Uterus (tissue), 4 donors: ENCODE measurements at places on chromosomes 7 and 10. TPM values are rescaled to one million over a fixed set of nuclear protein-coding genes. Genes with fewer than 3 reads are reported as not detected.

GRCh38 chr10:91552274-91553095, 80.4 kb downstream of the PPP1R3C start:
- peak; percentile 41 for DNase-seq

DNA sequence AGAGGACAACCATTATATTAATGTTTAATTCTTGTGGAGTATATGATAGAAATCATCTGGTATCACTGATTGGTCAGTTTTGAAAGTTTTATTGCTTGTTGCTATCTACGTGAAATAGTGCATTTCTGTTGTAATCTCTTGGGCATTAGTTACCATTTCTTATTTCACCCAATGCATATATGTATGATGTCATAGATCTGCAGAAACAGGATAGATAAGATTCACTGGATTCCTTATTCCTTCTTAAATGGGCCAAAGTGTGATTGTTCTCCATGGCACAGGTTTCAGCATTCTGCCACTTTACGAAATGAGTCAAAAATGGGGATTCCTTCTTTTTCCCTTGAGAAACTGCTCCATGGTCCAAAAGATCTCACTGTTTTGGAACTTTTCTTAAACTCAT, 56.6 kb downstream of the VTI1A start:
- DNase-seq, result no peak

Gene PAPOLB
- not detected for total RNA-seq

GRCh38 chr7:32892521-32893206, 1.1 kb upstream of the KBTBD2 start:
- DNase-seq, result peak; percentile 45

Gene CREM
- 61.9 TPM for total RNA-seq

- DNase-seq, result no peak
These were observed 64.2 kb downstream of the CFTR start for GRCh38 chr7:117544061-117544460.

- DNase-seq, result no peak
These were observed 2.9 kb upstream of the IGF2BP3 start for GRCh38 chr7:23472956-23473843.

Gene CD36
- 6.2 TPM for total RNA-seq

Gene TCAF2
- 12.1 TPM for total RNA-seq

DNA sequence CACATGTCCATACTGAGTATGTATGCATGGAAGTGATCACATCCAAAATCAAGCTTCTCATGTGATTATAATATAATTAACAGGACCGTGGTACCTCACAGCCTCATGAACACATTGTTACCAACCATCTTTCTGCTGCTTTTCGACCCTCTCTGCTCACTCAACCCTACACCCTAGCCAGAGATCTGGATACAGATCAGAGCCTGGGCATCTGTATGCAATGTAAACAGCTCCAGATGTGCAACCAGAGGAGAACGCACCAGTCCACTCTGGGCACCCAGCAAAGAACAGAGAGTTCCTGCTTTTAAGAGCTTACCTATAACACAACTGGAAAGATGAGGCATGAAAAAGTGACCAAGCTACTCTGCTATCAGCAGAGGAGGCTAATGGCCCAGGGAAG, 145.1 kb downstream of the FGFR2 start:
- no peak for DNase-seq

- no peak for DNase-seq
These were observed 73.3 kb downstream of the NRF1 start for GRCh38 chr7:129684777-129685176.

DNA sequence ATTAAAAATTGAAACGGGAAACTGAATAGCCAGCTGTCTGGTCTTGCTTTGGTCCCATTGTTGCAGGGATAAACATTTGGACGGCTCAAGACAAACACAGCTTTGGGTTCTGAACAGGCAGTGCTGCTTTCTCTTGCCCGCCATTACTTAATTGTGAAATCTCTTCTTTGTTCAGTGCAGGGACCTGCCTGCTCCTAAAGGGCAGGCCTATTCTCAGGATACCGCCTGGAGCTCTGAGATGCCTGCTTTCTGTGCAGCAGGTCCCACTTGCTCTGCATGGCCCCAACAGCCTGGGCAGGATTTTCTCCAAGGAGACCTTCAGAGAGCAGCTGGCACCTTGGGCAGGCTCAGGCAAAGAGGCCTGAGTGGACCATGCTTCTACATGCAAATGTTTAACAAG, 237.6 kb downstream of the KCNMA1 start:
- DNase-seq, result no peak

Gene CPA4
- not detected for total RNA-seq

DNA sequence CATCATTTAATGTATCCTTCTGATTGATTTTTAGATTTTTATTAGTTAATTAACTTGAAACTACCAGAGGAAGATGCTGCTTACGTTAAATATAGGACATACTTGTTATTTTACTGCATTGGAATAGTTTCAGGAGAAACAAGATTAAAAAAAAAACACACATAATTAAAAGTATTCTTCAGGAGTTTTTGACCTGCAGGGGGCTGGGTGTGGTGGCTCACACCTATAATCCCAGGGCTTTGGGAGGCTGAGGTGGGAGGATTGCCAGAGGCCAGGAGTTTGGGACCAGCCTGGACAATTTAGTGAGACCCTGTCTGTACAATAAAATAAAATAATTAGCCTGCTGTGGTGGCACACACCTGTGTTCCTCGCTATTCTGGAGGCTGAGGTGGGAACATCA, 10.7 kb downstream of the CBLL1 start:
- no peak for DNase-seq

Gene SPDYE6
- not detected for total RNA-seq

GRCh38 chr7:142516038-142516501, 233.2 kb upstream of the PRSS1 start:
- DNase-seq, result no peak

Gene PDGFA
- 33.1 TPM for total RNA-seq

Gene VIPR2
- total RNA-seq, result 3.1 TPM

DNA sequence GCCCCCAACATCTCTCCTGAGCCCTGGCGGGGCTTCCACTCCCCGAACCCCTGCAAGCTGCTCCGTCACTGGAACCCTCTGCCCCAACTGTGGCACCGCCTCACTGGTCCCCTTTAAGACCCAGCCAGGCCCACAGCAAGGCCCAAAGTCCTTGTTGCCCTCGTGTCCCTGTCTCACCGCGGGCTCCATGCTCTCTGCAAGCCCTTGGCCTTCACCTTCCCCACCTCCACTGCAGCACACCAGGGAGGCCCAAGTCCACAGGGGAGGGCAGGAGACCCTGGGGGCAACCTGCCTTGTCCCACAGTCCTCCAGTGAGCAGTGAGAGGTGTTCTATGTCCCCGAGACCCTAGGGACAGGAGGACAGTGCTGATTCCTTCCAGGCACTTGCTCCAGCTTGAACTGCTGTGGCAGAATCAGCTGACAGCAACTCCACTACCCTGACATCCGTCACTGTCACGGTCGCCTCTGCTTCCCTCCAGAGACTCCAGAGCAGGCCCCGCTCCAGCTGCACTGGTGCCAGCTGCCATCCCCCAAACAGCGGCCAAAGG, 105.3 kb downstream of the CYTH3 start:
- DNase-seq, result no peak

GRCh38 chr10:130727766-130728490, 583.6 kb downstream of the TCERG1L start:
- no peak for DNase-seq

DNA sequence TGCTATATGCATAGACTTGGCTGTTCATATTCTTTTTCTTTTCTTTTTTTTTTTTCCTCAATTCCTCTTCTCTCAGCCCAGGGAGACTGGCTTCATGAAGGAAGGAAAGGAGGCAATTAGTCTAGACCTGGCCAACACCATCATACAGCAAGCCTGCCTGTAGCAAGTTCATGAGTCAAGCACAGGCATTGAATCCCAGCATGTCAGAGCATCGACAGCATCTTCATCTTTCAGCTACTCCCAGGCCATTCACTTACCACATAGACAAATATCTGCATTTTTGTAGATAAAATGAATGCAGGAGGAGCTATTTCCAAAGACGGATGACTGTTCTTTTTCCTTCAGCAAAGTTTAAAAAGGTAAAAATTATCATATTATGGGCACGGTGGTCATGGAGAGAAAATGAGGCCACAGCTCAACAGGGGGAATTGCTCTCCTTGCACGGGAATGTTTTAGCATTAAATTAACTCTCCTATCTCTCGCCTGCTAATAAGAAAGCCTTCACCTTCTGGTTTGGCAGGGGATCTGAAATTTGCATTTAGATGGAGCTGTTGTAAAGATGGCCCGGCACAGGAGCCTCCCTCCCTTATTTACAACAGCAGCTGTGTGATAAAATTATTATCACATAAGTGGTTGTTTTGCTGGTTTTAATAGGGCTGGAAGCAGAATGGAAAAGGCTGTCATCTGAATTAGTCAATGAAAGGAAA, 626.5 kb upstream of the AUTS2 start:
- DNase-seq, result no peak

Gene OR9A2
- total RNA-seq, result 2.4 TPM

Gene MYO1G
- total RNA-seq, result 3.1 TPM

DNA sequence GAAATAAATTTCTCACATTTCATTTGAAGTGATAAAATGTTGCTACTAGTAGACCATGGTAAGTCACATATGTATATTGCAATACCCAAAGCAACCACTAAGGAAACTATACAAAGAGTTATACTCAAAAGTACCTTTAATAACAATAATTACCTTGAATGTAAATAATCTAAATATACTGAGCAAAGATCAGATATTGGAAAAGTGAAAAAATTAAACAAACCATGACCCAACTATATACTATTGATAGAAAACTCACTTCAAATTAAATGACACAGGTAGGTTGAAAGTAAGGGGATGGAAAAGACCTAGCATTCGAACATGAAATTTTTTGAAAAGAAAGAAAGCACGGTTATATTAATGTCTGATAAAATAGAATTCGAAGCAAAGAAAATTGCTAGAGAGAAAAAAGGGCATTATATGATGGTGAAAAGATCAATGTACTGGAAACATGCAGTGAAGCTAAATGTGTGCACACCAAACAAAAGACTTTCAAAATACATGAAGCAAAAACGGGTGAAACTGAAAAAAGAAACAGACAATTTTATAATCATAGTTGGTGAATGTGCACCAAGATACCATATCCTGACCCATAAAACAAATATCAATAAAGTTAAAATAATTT, 29.1 kb downstream of the TFPI2 start:
- no peak for DNase-seq

DNA sequence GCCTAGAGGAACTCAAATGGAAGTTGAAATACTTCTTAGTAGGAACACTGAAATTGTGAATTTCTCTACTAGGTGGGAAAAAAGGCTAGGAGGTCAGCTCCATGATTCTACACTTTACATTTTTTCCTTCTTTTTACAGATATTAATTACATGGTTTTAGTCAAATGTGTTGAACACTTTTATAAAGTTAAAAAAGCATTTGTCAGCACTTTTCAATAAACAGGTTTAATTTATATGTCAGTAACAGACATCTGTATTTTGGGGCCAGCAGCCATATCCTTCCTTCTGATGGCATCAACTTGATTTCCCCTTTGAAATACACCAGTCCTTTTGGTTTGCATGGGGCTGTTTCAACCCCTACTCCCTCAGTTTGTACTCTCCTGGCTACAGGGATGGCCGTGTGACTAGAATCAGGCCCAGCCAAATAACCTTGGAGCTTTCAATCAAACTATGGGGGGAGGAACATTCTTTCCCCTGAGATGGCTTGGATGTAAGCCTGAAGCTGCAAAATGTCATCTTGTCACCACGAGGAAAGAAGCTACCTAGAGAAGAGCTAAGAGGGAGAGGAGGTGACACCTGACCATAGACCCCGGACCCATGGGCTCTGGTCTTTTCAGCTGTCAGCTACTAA, 171.0 kb upstream of the NEBL start:
- DNase-seq, result no peak

Gene ATP6V0A4
- total RNA-seq, result not detected

Gene LRIT1
- not detected for total RNA-seq
